IPS DF 19.7 (cell line): ENCODE measurements at places on chromosomes 11 and 22.
A peak's percentile ranks its signal among the peaks of the same experiment; 100 is the strongest.

GRCh38 chr22:20207277-20208025 is 56.6 kb upstream of the CCDC188 start:
- no peak for DNase-seq

GRCh38 chr11:22928207-22928917 is 68.1 kb upstream of the CCDC179 start:
- no peak for DNase-seq

DNA sequence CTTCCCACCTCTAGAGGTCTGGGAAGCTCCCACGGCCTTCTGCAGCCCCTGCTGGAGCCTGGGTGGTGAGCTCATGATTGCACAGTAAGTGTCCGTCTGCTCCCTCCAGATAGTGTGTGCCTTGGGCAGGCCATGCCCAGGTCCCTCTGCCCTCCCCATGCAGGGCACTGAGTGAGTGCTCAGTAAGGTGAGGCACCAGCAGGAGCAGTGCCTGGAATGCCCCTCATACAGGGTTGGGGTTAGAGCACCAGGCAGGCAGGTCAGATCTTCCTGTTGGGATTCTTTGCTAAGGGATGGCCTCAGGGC is 50.3 kb downstream of the NAT10 start:
- DNase-seq = no peak

DNA sequence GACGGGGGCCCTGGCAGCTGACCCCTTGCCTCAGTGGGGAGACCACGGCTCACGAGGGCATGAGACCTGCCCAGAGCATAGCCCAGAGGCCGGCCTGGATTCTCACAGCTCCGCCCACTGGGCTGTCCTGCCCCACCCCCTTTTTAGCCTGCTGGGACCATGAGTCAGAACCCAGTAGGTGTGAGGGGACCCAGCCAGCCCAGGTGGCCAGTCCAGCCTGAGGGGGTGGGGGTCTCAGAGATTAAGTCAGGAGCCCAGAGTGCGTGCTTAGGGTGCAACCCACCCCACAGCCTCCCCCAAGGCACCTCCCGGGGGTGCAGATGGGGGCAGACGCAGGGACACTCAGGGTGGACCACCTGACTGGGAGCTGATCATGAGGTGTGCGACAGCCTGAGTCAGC is 40.1 kb upstream of the PPARA start:
- no peak for DNase-seq

DNA sequence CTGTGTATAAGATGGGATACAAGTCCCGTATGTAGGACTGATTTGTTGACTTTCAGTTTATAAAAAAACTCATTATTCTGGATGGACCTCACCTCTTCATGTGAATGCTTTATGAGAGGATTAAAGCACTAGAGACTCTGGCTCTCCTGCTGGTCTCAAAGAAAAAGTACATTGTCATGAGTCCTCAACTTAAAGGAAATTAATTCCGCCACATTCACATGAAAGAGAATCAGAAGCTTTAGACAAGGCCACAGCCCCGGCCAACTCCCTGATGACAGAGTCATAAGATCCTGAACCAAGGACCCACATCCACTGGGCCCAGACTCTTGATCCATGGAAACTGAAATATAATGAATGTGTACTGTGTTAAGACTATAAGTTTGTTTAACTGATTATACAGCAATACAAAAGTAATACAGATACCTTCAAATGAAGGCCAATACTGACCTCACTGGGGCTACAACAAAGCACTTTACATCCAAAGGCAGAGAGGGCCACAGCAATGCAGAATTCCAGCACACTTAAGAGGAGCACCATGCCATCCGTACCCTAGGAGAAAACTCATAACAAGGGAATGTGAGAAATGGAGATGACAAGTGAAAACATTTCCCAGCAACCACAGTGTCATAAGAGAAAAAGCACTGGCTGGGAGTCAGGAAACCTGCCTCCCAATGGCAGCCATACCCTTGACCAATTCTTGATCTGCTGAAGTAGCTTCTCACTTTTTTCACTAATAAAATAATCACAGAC is 25.4 kb upstream of the MS4A6A start:
- DNase-seq = no peak

DNA sequence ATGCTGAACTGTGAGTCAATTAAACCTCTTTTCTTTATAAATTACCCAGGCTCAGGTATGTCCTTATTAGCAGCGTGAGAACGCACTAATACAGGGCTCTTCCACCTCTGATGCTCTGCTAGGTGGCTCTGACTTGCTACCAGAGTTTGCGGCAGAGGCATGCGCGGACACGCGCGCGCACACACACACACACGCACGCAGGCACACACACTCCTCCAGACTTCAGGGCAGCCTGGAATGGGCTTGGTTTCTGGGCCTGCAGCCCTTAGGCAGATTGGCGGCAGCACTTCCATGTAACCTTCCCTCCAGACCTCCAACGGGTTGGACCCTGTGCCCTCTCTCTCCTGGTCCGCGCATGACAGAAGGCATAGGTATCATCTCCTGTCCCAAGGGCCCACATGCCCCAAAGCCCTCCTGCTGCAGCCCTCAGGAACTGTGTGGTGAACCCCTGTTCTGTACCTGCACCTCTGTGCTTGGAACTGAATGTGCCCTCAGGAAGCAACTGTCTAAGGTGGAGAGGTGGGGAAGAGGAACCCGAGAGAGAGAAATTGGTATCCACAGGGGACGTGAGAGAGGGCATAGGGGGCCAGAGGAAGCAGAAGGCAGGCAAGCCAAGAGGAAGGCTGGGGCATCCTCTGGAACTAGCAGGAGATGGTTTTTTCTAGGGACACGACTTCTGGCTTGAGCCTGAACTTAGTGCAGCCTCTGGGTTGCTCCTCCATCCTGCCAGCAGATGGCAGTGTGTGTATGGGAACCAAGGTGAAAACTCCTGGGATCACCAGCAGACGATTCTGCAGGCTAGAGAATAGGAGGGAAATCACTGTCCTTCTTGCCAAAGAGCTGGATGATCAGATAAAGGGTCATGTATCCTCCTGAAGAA is 23.4 kb upstream of the RIC3 start:
- DNase-seq = no peak

DNA sequence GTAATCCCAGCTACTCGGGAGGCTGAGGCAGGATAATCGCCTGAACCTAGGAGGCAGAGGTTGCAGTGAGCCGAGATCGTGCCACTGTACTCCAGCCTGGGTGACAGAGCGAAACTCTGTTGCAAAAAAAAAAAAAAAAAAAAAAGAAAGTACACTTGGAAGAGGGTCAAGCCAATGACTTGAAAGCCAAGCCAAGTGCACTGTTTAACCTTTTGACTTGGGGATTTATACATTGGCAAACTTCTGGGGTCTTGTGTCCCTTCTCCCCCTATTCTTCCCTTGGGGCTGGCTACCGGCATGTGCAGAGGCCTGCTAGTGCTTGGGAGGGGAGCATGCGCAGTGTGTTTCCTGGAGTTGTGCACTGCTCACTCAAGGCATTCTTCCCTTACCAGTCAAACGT is 14.3 kb upstream of the THRSP start:
- DNase-seq = no peak

- no peak for DNase-seq
Observed at GRCh38 chr11:11345099-11345498, 8.0 kb downstream of the CSNK2A3 start.

DNA sequence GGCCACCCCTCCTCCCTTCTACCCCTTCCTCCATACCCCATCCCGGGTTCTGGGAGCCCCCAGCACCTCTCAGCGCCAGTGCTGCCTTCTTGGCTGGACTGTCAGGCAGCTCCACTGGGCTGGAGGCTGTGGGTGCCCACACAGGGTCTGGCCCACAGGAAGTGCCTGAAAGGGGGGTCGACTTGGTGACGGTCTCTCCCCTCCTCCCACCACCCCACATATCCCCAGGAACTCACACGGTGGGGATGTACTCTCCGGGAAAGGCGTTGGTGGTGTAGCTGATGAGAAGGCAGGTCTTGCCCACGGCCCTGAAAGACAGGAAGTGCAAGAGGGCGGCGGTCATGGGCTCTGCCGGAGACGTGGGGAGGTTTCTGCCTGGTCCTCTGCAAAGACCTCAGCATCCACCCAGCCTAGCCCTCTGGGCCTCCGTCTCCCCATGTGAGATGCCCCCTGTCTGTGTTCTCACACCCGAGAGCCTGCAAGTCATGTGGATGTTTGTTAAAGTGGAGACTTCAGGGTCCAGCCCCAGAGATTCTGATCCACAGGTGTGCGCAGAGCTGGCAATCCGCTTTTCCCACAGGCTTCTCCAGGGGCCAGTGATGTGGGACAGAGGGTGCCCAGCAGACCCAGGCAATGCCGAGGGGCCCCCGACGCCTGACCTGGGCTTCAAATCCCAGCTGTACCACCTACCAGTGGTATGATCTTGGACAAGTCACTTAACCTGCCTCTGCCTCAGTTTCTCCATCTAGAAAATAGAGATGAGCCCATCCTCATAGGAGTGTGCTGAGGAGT is 2.5 kb downstream of the RAC2 start:
- DNase-seq = no peak

- no peak for DNase-seq
Observed at GRCh38 chr22:26055693-26056092, 113.6 kb upstream of the SEZ6L start.

DNA sequence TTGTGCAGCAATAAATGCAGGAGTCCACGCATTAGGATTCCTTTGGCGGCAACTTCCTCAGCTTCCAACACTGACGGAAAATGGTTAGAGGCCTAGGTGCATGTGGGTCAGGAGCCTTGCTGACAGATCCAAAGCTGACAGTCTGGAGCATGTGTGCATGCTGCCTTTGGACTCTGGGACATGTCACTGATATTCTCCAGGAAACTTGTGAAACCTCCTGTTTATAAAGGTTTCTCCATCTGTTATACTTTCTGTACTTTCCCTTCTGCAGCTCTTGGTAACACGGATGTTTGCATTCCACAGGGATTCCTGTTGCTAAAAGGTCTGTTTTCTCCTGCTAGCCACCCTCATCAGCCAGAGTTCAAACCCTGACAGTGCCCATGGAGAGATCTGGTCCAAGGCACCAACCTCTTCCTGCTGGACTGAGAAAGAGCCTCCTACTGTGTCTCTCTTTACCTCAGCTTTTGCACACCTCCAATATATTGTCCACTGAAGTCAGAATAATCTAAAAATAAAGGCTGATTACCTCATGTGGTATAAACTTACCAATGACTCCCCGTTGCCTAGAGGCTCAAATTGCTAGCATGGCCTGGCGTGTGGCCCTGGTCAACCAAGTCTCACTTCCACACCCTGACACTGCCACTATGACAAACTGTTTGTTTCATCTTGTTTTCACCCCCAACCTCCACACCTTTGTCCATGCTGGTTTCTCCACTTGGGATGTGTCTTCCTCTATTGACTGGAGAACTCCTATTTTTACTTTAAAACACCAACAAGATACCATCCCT is 31.1 kb upstream of the LYVE1 start:
- DNase-seq = no peak

DNA sequence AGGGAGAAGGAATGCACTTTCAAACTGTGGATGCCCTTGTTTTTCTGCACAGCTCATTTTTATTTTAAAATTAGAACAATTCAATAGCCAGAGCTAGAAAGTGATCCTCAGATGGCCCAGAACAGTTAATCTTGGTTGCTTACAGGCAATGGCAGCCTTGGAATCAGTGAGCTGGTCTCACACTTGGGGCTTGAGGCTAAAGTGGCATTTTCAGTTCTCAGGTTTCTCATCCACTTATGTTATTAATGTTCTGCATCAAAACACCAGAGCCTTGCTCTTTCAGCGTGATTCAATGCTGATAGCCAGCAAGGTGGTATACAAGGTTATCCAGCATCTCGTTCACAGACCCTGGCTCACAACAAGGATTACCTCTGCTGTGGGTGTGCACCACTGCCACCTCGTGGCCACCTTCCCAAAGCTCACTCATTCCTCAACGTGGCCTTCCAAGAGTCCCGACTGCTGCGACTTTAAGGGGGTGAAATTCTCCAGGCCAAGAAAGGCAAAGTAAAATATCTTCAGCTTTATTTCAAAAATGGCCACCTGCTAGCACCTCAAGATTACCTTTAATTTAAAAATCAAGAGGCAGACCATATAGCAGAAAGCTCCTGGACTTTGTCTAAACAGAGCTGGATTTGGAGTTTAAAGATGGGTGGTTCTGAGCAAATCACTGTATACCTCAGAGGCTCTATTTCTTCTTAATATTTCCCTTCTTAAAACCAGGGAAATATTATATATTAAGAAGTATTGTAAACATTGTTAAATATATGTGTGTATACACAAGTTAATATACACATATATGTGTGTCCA is 34.2 kb upstream of the FSHB start:
- peak; percentile 40 for DNase-seq

DNA sequence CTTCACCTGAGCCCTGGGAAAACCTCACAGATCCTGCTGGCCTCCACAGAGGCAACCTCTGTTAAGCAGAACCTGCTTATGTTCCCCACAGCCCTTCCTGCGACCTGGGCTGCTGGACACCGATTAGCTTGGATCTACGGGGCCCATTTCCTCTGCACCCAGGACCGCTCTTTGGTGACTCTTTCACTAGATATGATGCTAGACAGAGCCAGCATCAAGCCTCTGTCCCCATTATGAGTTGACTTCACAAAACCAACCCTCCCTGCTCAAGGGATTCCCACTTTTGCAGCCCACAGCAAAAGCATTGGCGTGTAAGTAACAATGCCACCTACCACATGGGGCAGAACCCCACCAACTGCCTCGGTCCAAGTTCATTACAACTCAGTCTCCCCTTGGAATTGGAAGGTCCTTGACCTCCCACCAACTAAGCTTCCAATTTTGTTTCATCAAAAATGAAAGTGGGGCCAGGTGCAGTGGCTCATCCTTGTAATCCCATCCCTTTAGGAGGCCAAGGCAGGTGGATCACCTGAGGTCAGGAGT is 15.2 kb upstream of the TMPRSS4 start:
- no peak for DNase-seq

- no peak for DNase-seq
Observed at GRCh38 chr22:38490915-38491314, 15.2 kb downstream of the DDX17 start.

DNA sequence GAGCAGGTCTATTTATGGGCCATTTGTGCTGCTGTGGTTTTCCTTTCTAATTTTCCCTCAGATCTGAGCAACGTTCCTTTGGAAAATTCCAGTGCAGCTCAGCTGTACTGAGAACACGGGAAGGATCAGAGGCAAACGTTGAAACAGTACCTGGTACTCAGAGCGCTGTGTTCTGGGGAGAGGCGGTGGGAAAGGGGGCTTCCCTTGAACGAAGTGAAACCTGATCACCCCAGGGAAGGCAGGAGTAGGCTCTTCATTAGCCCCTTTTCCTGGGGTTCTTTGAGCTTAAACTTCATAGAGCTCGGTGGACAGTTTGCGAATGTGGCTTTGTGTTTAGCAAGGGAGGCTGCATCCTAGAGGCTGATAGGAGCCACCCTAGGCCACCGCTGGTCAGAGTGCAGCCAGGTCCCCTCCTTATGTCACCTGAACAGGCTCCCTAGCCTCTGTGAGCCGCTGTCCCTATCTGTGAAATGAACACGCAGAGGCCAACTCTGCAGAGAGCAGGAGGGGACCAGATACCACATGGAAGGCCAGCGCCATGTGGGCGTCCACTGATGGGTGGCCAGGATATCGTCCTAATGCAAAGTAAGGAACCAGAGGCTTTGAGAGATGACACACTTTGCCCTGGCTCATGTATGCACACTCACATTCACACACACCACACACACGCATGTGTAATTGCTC is 1464.8 kb downstream of the BRD1 start:
- DNase-seq = no peak

- no peak for DNase-seq
Observed at GRCh38 chr11:74138572-74138971, 32.2 kb downstream of the C2CD3 start.

GRCh38 chr11:17831883-17832282 is 97.3 kb downstream of the KCNC1 start:
- DNase-seq = no peak
